Right atrium auricular region (tissue), 2 donors: ENCODE measurements at places on chromosomes 7 and 10. TPM values are rescaled to one million over a fixed set of nuclear protein-coding genes. Genes with fewer than 3 reads are reported as not detected.

DNA sequence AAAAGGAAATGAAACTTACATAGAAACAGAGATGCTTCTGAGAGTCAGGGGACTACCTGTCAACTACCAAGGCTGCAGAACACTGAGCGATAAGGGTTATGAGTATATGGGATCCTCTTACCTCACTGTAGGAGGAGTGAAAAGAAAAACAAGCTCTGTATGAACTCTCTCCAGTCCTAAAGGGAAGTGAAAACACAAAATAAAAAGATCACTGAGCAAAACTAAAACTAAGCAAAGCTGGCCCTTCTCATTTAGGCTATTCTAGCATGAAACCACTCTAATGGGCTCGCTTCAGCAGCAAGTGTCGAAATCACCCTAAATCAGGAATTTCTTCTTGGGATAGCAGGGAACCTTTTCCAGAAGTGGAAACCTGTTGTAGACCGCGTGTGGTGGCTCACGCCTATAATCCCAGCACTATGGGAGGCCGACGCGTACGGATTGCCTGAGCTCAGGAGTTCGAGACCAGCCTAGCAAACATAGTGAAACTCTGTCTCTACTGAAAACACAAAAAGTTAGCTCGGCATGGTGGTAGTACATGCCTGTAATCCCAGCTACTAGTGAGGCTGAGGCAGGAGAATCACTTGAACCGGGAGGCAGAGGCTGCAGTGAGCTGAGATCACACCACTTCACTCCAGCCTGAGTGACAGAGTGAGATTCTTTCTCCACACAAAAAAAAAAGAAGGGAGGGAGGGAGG lies 27.0 kb downstream of the DCLRE1C start:
- DNase-seq = no peak

GRCh38 chr10:34993782-34994181 lies 96.4 kb downstream of the CUL2 start:
- no peak for DNase-seq

DNA sequence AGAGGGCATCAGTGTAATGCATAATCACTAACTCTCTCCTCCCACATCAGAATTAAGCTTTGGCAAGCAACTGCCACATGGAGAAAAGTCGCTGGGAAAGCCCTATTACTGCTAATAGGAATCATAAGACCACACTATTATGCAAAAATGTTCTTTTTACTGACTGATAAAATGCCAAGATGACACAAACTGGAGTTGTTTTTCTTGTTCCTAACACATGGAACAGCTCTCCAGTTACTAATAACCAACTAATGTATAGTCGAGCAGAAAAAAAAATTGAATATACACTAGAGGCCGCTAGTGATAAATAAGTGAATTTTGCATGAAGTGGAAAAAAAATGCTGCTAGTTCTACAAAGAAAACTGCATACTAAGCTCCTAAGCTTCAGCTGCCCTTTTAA lies 165.6 kb downstream of the TPK1 start:
- no peak for DNase-seq

DNA sequence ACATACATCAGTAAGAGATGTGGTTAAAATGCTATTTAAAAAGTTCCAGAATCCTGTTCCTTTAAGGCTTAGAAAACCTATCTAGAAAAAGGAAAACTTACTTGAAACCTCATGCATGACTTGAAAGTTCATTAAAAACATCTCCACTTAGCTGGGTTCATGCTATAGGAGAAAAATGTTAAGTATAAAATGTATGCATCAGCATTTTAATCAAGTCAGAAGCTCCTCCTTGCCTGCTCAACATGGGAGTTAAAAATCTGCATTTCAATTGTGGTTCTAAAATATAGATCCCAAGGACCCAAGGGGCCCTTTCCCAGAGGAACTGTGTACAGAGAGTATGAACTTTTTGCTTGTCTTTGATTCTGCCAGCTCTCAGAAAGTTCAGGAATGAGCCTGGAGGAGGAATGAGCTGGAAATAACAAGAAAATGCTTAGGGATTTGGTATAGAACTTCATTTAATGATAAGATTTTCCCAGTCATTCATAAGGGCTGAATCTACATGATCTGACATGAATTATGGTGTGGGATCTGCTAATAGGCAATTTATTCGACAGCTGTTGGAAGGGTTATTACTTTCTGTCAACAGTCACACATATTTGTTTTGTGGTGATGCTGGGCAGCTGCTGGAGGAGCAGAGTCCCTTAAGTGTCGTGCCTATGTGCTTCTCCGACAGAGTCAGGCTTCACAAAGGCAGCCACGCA lies 85.6 kb upstream of the MTPN start:
- DNase-seq = no peak

DNA sequence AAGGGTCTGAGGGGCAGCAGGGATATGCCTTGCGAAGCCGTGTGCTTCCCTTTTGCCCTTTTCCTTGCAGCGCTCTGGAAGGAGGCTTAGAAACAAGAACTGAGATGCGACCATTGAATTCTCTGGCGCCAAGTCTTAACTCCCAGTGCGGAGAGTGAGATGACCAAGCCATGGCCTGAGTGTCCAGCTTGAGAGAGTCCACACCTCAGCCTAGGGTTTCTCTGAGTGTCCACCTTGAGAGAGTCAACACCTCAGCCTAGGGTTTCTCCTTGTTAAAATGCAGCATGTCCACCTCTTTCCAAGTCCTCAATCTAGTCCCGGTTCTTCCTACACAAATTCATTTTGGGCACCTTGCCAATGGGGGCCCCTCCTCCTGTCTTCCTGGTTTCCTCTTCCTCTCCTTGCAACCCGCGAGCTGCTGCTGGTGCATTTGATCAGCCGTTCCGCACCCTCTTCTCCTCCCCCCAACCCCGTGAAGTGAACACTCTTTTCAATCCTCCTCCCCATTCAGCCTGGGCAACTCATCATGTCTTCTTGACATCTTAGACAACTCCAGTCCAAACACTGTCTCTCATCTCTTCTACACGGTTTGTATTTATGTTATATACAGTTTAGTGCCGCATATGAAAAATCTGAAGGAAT lies 178.2 kb upstream of the PITRM1 start:
- DNase-seq = no peak

- DNase-seq = no peak
Observed at GRCh38 chr7:22931011-22931410, 82.9 kb downstream of the HYCC1 start.

GRCh38 chr7:140017543-140017942 lies 45.2 kb downstream of the PARP12 start:
- DNase-seq = no peak

Gene MUC3A
- total RNA-seq = 0.24 TPM

Gene UCN3
- total RNA-seq = not detected

Gene ANKRD7
- 0.79 TPM for total RNA-seq
